ENCODE measurements at places on chromosomes 5 and 9.

- DNase-seq, result no peak
Observed at GRCh38 chr5:146369691-146370090, 31.1 kb downstream of the POU4F3 start.

- peak; percentile 71 for DNase-seq
Observed at GRCh38 chr5:157860898-157861890, 2.2 kb upstream of the CLINT1 start.

GRCh38 chr5:55591686-55592085 is 56.9 kb upstream of the PLPP1 start:
- no peak for DNase-seq

DNA sequence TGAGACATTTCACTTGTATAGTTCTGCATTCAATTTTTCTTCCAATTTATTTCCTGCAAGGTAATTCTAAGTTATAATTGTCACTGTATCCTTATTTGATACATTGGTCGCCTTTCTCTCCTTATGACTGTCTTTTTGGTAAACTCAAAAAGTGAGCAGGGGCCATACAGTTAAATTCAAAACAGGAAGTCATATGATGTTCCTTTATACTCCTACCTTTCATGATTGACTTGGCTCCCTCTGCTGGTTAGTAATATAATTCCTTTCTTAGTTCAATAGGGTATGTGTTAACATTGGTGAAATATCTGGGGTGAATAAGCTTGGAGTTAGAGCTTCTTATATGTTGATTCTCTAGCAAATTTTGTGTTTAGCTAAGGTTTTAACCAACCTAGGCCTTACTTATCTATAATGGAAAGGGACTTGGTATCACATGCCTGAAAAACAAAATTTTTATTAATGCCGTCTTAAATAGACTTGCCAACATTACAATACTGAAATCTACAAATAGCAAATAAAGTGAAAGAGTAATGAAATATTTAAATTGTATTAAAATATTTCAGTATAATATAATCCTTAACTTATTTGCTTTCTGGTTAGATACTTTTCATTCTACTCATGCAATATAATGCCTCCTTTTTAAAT is 6.0 kb upstream of the NIPBL start:
- peak; percentile 68 for DNase-seq

DNA sequence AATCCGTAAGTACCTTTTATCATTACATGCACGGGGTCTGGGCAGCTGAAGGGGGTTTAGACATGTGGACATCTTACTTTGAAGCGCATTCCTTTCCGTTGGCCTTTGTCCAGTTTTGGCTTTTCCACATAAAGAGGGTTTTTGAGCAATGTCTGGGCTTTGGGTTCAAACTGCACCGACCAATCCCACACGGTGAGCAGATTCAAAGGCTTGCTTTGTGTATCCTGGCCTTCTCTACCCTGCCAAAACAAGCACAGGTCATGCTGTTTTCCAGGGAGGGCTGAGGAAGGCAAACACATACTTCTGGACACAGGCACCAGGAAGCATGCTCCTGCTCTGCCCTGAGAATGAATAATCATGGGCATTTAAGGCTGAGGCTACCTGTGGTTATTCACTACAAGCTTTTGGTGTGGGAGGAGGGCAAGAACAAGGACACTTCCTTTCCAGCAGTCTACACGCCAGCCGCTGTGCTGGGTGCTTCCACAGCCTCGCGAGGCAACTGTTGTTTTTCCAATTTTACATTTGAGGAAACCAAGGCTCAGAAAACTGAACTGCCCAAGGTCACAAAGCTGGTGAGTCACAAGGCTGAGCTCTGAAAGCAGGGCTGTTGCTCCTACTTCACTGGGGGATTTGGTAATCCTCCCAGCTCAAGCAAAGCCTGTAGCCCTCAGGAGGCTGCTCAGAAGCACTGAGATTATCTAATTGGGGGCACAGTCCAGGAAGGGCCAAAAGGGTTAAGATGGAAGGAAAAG is 59.8 kb upstream of the GOLPH3 start:
- DNase-seq, result no peak

GRCh38 chr9:18362901-18363685 is 110.9 kb upstream of the ADAMTSL1 start:
- peak; percentile 6 for DNase-seq

GRCh38 chr9:92611621-92612285 is 58.2 kb downstream of the IPPK start:
- DNase-seq, result no peak

DNA sequence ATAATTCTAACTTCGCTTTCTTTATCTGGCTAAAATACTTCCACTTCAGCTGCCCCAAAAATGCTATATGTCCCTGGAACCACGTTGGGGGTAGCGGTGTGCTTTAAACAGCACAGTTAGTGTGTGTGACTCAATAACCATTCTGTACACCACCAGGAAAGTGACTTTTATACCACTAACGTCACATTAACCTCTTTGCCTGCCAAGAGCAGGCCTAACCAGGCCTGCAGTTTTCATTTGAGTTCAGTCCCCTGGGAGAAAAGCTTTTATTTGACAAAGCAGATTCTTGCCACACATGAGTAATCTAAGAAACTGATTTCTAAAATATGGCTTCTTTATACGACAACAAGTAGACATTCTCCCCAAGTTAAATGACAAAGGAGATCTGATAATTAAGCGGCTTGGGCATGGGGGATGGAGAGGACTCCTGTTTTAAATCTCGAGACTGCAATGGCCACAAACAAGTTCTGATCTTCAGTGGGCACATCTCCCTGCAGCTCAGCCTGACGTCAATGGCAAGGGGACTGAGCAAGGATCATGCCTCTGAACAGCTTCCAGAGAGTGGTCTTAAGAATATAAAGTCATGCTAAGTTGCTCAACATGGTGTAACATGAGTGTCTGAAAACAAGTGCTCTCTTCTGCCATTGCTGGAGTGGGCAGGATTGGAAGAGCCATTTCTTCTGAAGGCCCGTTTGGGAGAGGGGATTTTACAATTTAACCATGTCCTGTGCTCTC is 91.8 kb downstream of the GLIS3 start:
- no peak for DNase-seq

- no peak for DNase-seq
Observed at GRCh38 chr9:131650254-131650653, 89.6 kb downstream of the RAPGEF1 start.

GRCh38 chr5:12248831-12249230 is 344.6 kb upstream of the CTNND2 start:
- DNase-seq, result no peak

DNA sequence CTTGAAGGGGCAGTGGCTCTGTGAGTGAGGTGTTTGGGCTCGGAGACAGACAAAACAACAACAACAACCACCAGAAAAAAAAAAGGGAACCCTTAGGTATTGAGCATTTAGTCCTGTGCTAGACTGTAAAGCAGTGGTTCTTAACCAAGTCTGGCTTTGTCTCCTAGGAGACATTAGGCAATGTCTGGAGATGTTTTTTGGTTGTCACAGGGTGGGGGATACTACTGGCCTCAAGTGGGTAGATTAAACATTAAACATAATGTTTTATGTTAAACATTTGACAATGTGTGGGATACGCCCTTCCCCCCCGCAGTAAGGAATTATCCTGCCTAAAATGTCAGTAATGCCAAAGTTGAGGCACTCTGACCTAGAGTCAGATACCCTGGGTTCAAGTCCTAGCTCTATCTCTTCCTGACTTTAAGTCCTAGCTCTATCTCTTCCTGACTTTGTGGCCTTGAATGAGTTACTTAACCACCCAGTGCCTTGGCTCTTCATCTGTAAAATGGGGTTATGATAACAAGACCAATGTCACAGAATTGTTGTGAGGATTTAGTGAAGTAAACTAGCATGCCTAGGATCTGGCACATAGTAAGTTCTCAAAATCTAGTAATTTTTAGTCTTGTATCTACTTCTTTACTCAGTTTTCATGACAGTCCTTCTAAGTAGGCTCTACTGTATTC is 1.8 kb downstream of the TRIM32 start:
- DNase-seq, result no peak

DNA sequence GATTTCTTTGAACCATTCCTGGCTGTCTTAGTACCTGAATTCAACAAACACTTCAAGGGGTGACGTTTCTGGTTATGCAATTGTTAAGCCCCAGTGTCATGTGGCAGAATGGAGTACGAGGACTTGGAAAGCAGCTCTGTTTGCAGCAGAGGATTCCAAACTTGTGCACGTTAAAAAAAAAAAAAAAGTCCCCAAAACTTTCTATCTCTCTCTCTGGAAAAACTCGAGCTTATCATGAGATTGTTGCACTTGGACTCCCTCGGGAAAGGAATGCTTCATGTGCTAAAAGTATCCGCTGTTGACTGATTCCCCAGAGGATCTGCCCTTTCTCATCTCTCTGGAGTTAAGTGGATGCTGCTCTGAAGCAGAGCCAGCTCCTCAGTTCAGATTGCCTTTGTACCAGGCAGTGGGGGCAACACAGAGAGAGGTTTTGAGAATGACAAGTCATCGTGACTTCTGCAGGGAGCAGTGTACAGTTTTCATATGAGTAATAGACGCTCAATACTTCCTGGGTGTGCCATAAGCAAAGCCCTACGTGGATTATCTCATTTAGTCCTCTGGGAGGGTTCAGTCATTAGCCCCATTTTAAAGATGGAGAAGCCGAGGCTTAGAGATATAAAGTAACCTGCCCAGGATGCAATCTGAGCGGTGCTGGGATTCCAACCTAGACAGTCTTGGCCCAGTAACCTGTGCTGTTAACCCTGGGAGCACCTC is 28.1 kb downstream of the TMOD1 start:
- peak; percentile 71 for DNase-seq

- peak; percentile 15 for DNase-seq
Observed at GRCh38 chr5:54249210-54250028, 61.0 kb downstream of the ARL15 start.

DNA sequence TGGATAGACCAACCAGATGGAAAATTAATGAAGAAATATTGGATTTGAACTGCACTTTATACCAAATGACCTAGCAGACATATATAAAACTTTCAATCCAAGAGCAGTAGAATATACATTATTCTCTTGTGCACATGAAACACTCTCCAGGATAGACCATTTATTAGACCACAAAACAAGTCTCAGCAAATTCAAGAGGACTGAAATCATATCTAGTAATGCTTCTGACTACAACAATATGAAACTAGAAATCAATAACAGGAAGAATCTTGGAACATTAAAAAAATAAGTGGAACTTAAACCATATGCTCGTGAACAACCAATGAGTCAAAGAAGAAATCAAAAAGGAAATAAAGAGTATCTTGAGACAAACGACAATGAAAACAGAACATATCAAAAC is 150.0 kb upstream of the CD180 start:
- DNase-seq, result no peak

- no peak for DNase-seq
Observed at GRCh38 chr5:113082547-113082905, 105.9 kb downstream of the DCP2 start.

DNA sequence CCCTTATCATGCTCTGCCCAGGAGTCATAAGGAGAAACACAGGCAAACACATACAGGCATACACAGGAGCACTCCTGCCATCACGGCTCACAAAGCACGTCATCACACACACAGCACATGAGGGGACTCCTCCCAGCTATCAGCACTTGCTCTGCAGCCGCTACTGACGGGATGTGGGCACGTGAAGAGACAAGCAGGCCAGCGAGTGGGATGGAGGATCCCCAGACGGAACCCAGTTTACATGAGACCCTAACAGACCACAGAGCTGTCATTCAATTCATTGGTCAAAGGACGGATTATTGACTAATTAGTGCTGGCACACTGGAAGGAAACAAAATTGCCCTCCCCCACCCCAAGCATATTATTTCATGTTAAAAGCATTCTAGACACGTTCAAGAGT is 53.6 kb downstream of the SEMA4D start:
- no peak for DNase-seq

GRCh38 chr5:171599411-171599810 is 180.0 kb downstream of the FGF18 start:
- no peak for DNase-seq

DNA sequence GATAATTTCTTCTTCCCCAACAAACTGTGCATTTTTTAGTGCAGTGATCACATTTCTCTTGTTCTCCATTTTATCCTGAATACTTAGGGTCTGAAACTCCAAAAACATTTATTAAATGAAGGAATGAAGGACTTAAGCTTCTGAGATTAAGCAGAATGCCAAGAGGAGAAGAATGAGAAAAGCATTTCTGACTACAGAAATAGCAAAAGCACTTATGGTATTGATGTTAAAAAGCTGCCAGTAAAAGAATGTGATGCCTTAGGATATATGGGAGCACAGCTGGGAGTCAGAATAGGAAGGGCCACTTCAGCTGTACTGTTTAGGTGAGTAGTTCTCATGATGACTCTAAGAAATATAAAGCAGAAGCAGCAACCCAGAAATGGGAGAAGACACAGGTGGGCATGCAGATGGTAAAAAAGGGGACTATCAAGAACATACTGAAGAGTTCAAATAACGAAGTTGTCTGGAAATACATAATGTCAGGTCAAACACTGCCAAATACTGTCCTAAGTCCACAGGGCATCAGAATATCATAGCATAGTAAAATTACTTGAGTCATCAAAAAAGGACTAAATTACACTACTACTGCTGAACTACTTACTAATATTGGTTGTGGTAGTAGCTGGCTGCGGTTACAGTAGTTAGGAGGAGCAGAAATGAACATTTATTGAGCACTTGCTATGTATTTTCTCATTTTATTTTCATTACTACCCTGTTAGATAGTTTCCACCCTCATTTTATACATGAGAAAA is 132.7 kb downstream of the MAPKAP1 start:
- no peak for DNase-seq
